Fibroblast of lung (primary cell): ENCODE measurements at places on chromosomes 4 and X.

GRCh38 chr4:139732991-139733570 lies 67.5 kb downstream of the MGST2 start:
- DNase-seq = no peak

- DNase-seq = no peak
Observed at GRCh38 chr4:181166742-181167399, 1076.3 kb upstream of the TENM3 start.

GRCh38 chr4:10783351-10783750 lies 98.8 kb upstream of the CLNK start:
- peak; percentile 86 for DNase-seq

DNA sequence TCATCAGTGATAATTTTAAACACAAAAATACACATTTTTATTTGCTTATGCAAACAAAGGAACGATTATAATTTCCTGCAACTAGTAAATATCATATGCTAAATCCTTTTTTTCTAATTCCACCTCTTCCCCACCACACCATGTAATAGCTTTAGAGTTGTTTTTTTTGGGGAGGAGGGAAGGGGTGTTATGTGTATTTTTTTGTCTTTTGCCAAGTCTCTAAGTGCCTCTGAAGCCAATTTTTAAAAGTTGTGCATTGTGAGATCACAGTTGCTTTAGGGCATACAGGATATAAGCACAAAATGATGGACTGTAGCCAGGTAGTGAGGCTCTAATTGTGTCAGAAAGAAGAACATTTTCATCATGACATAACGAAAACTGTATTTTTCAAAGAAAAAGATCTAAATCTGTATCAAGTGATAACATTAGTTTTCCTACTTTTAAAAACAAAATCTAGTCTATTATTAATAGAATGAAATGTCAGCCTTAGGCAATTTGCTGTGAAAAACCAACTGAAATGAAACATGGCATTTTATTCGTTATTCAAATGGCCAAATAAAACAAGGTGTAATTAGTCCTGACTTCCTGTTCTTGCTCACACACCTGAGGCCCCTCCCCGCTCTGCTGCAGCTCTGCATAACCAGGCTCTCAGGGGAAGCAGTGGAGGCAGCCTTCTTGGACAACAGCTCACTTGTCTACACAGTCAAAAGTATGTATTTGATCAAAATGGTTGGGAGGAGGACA lies 157.4 kb downstream of the PALLD start:
- no peak for DNase-seq

- peak; percentile 2 for DNase-seq
Observed at GRCh38 chr4:166153548-166153947, 280.5 kb downstream of the TLL1 start.

GRCh38 chrX:13284570-13284969 lies 35.3 kb downstream of the ATXN3L start:
- DNase-seq = no peak

GRCh38 chrX:150226223-150226965 lies 136.7 kb upstream of the MAMLD1 start:
- no peak for DNase-seq

DNA sequence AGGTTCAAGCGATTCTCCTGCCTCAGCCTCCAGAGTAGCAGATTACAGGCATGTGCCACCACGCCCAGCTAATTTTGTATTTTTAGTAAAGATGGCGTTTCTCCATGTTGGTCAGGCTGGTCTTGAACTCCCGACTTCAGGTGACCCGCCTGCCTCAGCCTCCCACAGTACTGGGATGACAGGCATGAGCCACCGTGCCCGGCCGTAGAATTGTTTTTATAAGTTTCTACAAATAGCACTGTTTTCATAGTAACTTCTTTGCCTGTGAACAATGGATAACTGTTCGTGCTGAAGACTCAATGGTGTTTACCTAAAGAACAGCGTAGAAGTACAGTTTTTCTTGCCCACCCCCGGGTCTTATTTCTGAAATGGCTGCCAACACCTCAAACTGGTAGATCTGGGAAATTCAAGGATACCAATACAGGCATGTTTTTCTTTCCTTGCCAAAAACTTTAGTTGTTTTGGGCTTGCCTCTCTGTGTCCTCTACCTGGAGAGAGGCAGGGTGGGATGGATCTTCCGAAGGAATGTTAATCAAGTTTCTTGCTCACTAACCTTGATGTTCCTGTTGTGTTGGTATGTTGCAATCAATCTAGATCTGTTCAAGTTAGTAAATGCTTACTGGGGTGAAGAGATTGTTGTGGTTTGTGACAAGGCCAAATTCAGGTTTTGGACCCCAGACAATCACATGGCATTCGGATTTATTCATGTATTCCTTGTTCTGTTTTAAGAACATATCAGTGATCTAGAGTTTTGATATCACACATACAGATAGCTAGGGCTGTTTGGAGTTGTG lies 2.8 kb upstream of the RUFY3 start:
- DNase-seq = no peak

DNA sequence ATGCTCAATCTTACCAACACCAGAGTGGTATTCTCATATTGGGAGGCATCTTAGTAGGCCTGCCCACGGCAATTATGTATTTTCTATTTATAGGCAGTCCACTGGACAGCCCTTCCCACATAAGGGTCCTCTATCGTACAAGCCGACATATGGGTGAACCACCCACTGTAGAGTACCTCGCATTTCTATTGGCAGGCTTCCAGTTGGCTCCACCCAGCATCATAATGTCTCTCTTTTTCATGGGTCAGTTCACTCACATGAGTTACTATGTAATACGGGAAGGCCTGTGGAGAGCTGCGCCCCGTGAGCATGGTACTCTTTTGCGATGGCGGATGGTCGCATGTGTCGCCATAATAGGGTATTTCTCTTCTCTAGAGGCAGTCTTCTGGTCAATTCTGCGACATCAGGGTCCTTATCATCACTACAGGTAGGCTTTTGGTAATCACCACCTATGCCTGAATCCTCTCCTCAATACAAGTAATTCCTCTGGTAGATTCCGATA lies 29.4 kb upstream of the FOXR2 start:
- DNase-seq = no peak

DNA sequence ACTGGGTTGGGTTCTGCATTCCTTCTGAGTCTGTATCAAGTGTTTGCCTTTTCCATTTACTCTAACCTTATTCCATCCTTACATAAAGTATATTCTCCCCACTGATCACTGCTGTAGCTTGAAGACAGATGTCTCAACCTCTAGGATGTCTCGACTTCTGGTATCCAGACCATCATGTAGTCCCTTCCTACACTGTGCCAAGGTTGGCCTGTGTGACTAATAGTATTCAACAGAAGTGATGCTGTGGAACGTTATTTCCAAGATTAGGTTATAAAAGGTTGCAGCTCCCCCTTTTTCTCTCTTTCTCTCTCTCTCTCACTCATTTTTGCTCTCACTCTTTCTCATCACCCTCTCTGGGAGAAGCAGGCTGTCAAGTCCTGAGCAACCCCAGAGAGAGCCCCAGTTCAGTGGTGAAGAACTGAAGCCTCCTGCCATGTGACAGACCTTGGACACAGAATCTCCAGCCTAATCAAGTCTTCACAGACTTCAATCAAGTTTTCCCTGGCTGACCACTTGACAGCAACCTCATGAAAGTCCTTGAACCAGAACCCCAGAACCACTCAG lies 75.4 kb downstream of the PRDM5 start:
- DNase-seq = no peak

DNA sequence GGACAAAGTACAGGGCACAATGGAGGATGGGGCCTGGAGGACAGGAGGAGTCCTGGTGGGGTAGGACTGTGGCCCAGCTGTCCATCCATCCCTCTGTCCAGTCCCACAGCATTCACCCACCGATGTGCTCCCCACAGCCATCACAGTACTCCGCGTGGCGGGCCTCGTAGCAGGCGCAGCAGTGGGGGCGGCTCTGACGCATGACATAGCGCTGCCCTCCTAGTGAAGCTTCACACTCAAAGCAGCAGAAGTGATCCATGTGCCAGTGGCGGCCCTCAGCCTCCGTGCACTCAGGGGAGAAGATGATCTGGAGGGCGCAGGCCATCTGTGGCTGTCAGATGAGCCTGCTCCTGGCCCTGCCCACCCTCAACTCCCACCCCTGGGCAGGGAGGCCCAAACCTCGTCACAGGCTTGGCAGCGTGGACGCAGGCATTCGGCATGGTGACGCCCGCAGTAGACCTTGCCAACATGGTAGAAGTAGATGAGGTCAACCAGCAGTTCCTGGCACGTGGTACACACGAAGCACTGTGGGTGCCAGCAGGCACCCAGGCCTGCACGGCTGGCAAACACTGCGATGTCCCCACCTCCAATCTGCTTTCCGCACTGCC lies 6.3 kb downstream of the PLP2 start:
- no peak for DNase-seq
